ENCODE measurements at places on chromosomes 2 and 18. TPM values are rescaled to one million over a fixed set of nuclear protein-coding genes. Genes with fewer than 3 reads are reported as not detected.

The RAMP1 gene
- 10.5 TPM for total RNA-seq

The KCNIP3 gene
- total RNA-seq, result 0.57 TPM

The CNRIP1 gene
- total RNA-seq, result 28.4 TPM

The HOXD13 gene
- 0.09 TPM for total RNA-seq

The GAREM2 gene
- total RNA-seq, result 0.65 TPM

The MYO5B gene
- 0.18 TPM for total RNA-seq

The TMEM17 gene
- 1.8 TPM for total RNA-seq

The CRYGC gene
- total RNA-seq, result not detected

The FSIP2 gene
- under 0.01 TPM for total RNA-seq

The PROKR1 gene
- not detected for total RNA-seq

The DQX1 gene
- not detected for total RNA-seq

The TWIST2 gene
- total RNA-seq, result 45.2 TPM

The CAPN14 gene
- total RNA-seq, result under 0.01 TPM

The AMER3 gene
- total RNA-seq, result not detected

The SERPINB2 gene
- total RNA-seq, result 0.74 TPM

The ACMSD gene
- under 0.01 TPM for total RNA-seq

The LAMA1 gene
- total RNA-seq, result 55.3 TPM

The AGXT gene
- total RNA-seq, result not detected

The VIL1 gene
- total RNA-seq, result not detected

The TDRD15 gene
- total RNA-seq, result not detected

The PDE1A gene
- 42.4 TPM for total RNA-seq

The RAX gene
- not detected for total RNA-seq

The SULT1C2 gene
- total RNA-seq, result 0.83 TPM

The SLC25A52 gene
- not detected for total RNA-seq

The IL1RN gene
- total RNA-seq, result 0.71 TPM

The LHCGR gene
- total RNA-seq, result not detected

The STAMBP gene
- total RNA-seq, result 21.5 TPM

The CD207 gene
- not detected for total RNA-seq

The TMEM247 gene
- not detected for total RNA-seq

The TNFRSF11A gene
- total RNA-seq, result 0.09 TPM

The DNER gene
- 0.83 TPM for total RNA-seq

The OXER1 gene
- under 0.01 TPM for total RNA-seq

The MYOM1 gene
- 1.3 TPM for total RNA-seq

The DAW1 gene
- total RNA-seq, result 0.55 TPM

The IL1R2 gene
- total RNA-seq, result 1.7 TPM

The TTN gene
- total RNA-seq, result under 0.01 TPM

The THAP4 gene
- 43.8 TPM for total RNA-seq

The EDAR gene
- not detected for total RNA-seq

The OBSL1 gene
- total RNA-seq, result 37.8 TPM

The NYAP2 gene
- not detected for total RNA-seq

The IL1B gene
- 54.3 TPM for total RNA-seq
